ENCODE measurements at places on chromosomes 3 and 15.

GRCh38 chr3:134054231-134054630 lies 24.5 kb upstream of the SLCO2A1 start:
- DNase-seq, result no peak

- no peak for DNase-seq
These were observed 49.5 kb downstream of the FBN1 start for GRCh38 chr15:48595981-48596380.

- no peak for DNase-seq
These were observed 500.1 kb downstream of the NLGN1 start for GRCh38 chr3:173897631-173898030.

GRCh38 chr15:35397027-35397426 lies 148.9 kb downstream of the DPH6 start:
- no peak for DNase-seq

DNA sequence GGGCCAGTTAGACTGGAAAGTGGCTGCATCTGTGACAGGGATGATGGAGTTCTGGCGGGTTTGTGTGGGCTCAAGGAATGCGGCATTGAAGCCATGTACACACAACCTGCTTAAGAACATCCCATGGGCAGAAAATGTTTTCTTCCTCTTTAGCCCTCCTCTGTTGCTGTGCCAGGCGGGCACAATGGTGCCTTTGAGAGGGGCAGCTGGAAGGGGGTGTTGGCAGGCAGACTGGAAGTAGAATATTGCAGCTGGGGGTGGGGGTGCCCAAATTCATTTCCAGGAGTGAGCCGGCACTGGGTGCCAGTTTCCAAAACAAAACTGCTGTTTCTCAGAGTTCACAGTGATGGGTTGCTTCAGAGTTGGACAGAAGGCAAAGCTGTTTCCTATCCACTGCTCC lies 91.8 kb upstream of the ETV5 start:
- no peak for DNase-seq

DNA sequence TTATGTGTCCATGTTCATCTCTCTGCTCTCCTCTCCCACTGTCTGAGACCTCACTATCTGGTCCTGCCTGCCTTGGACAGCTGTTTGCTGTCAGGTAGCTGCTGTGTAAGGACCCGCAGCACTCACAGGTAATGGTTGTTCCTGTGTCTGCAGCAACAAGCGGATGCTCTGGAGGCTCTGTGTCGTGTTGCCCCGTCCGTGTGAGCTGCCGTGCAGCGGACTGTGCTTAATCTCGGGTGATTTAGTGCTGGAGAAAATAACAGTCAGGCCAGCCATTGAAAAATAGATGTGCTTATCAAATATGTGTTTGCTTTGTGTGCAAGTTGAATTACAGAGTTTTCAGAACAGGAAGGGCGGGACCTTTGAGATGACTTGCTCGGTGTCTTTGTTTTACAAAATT lies 121.4 kb downstream of the GABRG3 start:
- DNase-seq, result no peak

DNA sequence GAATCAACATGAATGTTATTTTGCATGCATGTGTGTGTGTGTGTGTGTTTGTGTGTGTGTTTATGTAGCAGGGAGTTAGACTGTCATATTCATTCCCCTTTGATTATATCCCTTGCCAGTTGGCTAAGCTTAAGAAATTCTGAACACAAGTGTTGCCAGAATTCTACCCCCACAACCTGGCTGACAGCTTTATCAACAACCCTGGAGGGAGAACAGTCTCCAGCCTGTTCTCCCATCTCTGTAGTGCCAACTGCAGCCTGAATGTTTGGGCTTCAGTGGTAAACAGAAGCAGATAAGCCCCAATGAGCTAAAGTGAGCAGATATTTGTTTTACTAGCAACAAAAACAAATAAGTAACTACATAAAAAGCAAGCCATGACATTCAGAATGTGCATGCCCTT lies 162.6 kb upstream of the ABI3BP start:
- DNase-seq, result no peak

DNA sequence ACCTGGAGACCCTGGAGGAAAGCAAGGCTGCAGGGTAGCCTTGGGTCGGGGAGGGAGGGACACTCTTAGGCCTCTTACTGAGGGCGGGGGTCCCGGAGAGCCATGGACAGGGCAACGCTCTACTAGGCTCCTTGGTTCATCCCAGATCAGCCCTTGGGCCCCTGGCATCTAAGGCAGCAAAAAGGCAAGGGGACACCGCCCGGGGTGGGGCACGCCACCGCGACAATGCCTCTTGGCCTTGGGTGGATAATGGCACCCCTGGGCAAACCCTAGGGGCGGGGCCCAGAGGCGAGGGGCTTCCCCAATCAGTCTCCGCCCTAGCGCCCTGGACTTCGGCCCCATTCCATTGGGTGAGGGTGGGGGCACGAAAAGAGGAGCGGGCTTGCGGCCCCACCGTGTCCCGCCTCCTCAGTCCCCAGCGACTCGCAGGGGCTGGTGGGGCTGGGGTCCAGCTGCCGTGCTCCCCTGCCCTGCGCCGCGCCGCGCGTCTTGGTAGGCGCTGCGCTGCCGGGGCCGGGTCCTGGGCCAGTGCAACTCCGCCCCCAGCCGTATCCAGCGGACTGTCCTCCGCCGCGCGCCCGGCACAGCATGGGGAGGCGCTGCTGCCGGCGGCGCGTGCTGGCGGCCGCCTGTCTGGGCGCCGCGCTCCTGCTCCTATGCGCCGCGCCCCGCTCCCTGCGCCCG lies at the start of gene CHST13:
TSS of gene CHST13 (plus strand) at position 411 of the 684 bp plus-strand sequence. CDS start at position 589, 178 bp downstream.
- peak; percentile 76 for DNase-seq

- no peak for DNase-seq
These were observed 18.2 kb downstream of the OR5K4 start for GRCh38 chr3:98371853-98372252.

- peak; percentile 94 for DNase-seq
These were observed 49.4 kb upstream of the AKAP13 start for GRCh38 chr15:85330901-85331588.

DNA sequence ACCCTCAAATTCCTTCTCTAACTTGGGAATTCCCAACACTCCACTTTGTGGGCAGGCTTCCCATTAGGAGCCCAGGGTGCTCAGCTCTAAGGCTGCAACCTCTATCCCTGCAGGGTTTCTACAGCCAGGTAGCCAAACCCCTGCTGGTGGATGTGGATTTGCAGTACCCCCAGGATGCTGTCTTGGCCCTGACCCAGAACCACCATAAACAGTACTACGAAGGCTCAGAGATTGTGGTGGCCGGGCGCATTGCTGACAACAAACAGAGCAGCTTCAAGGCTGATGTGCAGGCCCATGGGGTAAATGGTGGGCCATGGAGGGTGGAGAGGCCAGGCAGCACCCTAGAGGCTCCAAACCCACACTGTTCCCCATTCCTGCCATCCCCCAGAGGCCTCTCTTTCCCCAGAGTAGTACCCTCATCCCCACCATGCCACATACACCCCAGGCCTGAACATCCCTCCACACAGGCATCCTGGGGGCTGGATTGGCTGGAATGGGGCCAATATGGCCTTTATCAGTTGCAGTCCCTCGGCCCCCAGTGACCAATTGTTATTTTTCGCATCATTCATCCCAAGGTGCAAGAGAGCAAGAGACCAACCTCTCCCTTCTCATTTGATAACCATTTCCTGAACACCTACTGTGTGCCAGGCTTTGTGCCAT lies 7.7 kb downstream of the ITIH1 start:
- DNase-seq, result peak; percentile 21

DNA sequence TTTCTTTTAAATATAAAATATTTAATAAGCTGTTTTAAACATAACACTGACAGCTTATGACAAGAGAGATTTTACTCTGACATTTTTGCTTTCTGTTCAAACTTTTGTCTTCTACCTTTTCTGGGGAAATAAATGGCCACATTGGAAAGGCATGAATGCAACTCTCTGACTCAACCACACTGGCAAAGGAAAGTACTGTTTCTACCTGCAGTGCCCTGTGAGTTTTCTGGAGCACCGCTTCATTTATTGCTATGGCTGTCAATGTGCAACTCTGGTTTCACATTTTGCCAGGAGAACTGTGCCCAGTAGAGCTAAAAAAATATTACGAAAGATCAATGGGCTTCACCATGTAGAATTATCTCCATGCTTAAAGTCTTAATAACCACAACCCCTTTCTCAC lies 15.1 kb downstream of the PDZRN3 start:
- no peak for DNase-seq

GRCh38 chr15:29613951-29614382 lies 208.3 kb downstream of the TJP1 start:
- DNase-seq, result no peak

GRCh38 chr15:55789066-55789660 lies 46.2 kb upstream of the PRTG start:
- DNase-seq, result peak; percentile 43

- no peak for DNase-seq
These were observed 321.0 kb downstream of the IGSF11 start for GRCh38 chr3:118713502-118714207.

- DNase-seq, result no peak
These were observed 14.9 kb upstream of the CILP start for GRCh38 chr15:65226221-65226620.

DNA sequence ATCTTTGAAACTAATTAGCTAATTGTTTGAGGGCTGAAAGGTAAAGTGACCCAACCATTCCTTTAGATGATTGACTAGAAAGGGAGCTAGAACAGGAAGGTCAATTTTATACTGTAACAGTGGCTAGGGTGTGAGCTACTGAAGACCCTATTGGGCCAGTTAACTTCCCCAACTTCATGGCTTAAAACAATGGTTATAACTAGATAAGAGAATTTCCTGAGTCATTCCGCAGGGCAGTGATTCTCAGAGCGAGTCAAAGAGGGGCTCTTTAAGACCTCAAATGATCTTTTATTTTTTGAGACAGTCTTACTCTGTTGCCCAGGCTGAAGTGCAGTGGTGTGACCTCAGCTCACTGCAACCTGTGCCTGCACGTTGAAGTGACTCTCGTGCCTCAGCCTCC lies 33.7 kb upstream of the TTBK2 start:
- DNase-seq, result no peak

DNA sequence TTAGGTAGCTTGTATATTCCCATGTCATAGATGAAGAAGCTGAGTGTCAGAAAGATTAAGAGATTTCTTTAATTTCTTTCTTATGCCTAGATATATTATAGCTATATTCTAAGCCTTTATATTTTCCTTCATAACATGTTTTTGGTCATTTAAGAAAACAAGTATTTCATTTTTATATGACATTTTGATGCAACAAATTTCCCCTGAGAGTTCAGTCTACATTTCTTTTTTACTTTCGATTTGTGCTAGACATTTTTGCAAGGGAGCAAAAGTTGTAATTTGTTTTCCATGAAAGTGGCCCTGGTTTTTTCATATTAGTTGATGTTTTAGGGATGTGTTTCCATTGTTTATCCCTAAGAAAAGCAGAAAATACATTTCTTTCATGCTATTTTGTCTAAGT lies 344.9 kb downstream of the NLGN1 start:
- no peak for DNase-seq

DNA sequence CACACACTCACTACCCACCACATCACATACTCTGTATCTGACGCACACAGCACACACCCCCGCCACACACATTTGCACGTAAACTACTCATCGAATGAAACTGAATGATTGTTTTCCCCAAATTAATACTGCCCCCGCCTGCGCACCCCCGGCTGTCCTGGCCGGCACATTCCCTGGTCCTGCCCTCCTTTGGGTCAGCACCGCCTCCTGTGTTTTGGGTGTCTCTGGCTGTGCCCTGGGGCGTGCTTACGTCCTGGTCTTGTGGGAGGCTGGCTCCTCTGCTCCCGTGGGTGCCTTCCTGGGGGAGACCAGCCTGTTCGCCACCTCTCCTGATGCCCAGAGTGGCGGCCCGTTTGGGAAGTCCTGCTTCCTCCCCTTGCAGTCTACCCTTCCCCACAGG lies 30.2 kb downstream of the APBA2 start:
- no peak for DNase-seq

- DNase-seq, result no peak
These were observed 72.2 kb downstream of the DLG1 start for GRCh38 chr3:197226179-197226578.

DNA sequence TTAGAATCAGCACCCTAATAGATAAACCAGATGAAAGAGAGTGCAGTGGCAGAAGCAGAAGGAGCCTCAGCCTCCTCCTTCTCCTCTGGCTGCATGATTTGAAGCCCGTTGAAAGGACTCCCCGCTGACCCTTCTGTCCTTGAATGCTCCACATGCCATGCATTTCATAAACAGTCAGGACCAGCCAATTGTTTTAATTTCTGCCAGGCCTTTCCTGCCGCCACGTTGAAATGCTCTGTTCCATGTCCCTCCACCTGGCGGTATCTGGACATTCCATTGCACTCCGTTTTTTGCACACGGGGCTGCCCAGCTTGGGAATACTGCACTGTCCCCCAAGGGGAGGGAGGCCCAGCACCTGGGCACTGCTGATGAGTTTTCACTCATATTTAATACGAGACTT lies 35.2 kb upstream of the GLCE start:
- no peak for DNase-seq

- no peak for DNase-seq
These were observed 190.7 kb upstream of the CTDSPL start for GRCh38 chr3:37670961-37671483.

Data from Right ventricle myocardium superior (tissue), 1 donor.